Suprapubic skin (tissue), 4 donors: ENCODE measurements at places on chromosomes 5 and 9.

- no peak for DNase-seq
Measured at GRCh38 chr5:7592910-7593309, 197.0 kb downstream of the ADCY2 start.

DNA sequence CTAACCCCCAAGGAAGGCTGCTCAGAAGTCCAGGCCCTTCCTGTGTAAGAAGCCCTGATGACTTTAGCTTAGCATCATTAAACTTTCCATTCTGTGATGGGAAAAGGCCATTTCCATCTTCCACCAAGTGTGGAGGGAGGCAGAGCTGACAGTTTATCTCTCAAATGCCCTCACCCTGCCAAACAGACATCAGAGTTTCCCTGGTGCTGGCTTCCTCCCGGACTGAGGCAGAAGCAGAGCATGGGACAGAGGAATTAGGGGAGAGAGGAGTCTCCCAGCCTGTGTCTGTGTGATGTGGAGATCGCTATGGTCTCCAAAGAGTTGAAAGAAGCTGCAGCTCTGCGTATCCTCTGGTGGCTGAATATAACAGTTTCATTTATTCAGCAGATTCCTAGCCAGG lies 57.4 kb upstream of the CTNNA1 start:
- no peak for DNase-seq

DNA sequence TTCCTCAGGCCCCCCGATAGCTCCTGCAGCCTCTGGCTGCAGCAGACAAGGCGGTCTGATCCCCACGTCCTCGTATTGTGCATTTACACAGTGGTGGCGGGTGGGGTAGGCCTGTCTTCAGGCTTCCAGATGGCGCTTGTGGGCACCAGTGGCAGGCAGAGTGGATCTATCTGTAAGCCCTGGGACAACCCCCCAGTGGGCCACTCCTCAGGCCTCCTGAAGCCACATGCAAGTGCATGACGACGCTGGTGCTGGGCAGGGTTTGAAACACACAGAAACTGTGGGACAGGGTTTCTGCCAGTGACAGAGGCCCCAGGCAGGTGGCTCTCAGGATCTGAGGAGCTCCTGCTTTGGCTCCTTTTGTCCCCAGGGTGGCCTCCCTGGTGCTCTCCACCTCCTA lies 42.0 kb downstream of the SLF1 start:
- DNase-seq = no peak

DNA sequence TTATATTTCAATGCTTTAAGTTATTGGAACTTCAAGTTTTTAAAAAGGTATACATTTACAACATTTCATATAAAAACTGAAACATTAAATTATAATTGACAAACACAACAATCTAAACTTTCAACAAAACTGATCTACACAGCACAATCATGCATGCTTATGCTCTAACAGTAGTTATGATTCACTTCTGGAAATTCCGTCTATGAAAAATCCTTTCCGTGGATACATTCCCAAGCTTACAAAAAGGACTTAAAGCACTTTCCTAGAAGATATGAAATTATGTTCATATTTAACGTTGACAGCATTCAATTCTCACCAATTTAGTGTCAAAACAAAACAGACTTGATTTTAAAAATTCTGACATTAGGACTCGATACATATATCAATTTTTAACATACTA lies 3.7 kb downstream of the HNRNPH1 start:
- no peak for DNase-seq

DNA sequence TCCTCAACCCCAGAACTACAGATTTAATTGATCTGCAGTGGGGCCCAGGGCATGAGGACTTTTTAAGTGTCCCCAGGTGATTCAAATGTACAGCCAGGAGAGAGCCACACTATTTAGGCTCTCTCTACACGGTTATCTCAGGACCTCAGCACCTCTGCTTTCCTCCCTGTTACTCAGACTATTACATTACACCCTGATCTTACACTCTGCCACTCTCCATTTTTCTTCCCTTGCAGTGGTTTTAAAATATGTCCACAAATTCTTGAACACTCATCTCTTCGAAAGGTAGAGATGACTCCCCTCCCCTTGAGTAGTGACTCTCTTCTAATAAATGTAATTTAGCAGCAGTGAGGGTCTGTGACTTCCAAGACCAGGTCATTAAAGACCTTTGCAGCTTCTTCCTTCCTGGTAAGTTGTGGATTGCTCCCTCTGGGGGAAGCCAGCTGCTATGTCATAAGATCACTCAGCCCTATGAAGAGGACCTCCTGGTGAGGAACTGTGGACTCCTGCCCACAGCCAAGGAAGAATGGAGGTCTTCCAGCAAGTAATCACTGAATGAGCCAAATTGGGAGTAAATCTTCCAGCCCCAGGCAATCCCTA lies 87.5 kb upstream of the SSBP2 start:
- no peak for DNase-seq

- DNase-seq = no peak
Measured at GRCh38 chr5:151155775-151156506, 1.6 kb downstream of the ANXA6 start.

DNA sequence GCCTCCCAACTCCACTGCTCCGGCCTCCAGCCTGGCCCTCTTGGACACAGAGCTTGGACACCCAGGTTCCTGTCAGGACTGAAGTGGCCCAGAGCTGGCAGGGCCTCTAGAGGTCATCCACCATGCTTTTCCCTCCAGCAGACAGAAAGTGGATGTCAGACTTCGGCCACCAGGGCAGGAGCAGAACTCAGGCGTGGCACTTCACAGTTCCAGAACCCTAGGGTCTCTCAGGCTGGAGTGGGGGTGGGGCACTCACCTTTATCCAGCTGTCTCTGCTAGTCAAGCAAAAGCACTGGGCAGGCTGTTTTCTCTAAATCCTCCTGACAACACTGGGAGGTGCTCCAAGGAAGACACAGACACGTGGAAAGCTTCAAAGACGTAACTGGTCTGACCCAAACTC lies 35.6 kb upstream of the N4BP3 start:
- no peak for DNase-seq

- no peak for DNase-seq
Measured at GRCh38 chr9:31848505-31849285, 535.7 kb upstream of the ACO1 start.

DNA sequence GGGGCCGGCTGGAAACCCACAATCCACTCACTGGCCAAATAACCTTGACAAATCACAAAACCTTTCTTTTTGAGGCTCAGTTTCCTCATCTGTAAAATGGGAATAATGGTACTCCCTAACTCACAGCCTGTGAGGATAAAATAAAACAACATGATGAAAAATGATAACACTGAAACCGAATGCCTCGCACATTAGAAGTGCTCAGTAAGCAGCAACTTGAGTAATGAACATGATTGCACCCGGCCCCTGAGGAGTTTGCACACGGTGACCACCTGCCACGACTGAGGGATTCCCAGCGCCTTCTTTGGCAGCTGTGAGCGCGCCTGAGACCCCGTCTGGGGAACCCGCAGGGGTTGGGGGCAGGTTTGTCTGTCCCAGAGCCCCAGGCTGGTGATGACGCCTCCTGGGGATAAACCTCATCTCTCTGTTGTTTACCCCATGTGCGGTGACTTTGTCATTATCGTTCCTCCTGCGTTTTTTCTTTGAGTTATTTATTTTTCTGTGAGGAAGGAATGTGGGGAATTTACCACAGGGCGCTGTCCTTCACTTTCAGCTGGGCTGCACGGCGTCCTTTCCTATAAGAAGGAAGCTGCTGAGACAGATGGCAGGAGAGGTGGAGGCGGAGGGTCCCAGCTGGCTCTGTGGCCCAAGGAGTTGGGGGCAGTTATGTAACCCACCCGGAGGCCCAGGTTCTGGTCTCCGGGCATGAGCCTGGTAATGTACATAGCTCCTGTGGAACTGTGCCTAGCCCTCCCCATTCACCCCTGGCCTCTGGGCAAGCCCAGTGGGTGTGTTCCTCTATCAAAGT lies 3.0 kb upstream of the SYNPO start:
- no peak for DNase-seq

- no peak for DNase-seq
Measured at GRCh38 chr5:69374911-69375446, 5.4 kb downstream of the RAD17 start.

- no peak for DNase-seq
Measured at GRCh38 chr5:66633754-66634153, 37.6 kb downstream of the MAST4 start.

DNA sequence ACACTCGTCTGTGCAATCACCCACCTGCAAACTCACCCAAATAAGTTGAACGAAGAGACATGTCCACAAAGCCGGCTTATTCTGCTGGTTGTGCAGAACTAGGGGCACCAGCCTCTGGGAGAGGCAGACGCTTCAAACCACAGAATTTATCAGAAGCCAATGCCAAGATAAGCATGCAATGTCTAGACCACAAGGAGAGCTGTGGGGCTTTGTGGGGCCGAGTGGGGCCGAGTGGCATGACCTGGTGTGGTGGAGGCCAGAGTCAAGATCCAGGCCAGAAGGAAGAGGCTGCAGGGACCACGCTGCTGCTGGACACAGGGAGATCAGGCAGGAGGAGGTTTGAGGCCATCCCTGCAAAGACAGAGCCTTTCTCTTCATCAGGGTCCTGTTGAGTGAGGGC lies 259.0 kb downstream of the IRX2 start:
- DNase-seq = no peak

GRCh38 chr5:113792806-113793205 lies 279.3 kb downstream of the YTHDC2 start:
- DNase-seq = no peak

- peak; percentile 62 for DNase-seq
Measured at GRCh38 chr9:136062657-136063439, 32.2 kb downstream of the NACC2 start.

GRCh38 chr9:94864196-94864595 lies 137.7 kb downstream of the AOPEP start:
- DNase-seq = no peak

DNA sequence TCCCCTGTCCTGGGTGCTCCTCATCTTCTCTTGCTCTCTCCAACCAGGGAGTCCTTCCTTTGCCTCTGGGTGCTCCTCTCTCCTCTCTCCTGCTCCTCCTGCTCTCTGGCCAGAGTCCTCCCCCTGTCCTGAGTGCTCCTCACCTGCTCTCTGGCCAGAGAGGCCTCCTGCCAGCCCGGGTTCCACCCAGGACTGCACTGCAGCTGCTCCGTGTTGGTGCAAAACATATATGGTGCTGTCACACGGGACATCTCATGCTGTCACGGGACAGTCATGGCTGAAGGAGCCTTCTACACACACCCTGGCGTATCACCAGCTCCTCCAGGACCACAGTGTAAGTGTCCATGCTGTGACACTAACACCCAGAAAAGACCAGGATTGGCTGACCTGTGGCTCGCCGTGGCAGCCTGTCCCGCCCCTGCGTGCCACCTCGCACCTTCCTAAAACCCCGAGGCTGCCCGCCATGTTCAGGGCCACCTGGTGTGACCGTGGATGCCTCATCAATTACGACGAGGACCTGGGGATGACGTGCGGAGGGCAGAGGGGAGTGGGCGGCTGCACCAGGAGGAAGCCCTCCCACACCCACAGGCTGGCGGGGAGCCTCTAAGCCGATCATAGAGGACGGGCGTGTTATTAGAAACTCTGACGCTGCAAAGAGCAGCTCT lies 27.9 kb upstream of the SLC6A3 start:
- DNase-seq = no peak

DNA sequence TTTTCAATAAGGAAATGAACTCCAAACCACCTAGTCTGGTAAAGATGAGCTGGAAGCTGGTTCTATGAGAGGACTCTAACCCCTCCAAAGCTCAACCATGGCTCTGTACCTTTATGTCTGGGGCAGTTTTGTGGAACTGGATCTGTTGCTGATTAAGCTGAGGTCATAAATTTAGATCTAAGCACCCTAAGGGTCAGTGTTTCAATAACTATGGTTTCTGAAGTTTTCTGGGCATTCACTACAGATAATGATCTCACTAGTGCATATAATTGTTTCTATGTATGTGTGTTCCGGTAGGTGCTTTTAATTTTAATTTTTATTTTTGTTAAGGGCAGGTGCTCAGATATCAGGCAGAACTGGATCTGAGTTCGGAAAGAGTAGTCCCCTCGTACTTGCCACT lies 258.7 kb upstream of the PANK3 start:
- no peak for DNase-seq

DNA sequence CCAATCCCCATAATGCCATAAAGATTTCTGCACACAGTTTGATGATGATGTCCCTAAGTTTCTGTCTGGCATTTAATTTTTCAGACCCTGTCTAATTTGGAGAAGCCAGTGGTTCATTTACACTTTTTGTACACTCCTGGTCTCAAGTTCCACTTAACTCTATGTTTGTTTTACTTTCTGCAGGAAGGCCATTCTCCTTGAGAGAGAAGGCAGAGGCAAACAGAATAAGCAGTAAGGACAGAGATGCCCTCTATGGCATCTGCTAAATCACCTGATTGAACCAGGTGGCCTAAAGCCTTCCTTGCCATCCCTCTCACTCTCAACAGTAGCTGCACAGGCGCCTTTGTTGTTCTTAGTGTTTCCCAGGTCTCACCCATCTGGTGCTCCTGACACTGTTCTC lies 86.1 kb upstream of the LRRTM2 start:
- no peak for DNase-seq

DNA sequence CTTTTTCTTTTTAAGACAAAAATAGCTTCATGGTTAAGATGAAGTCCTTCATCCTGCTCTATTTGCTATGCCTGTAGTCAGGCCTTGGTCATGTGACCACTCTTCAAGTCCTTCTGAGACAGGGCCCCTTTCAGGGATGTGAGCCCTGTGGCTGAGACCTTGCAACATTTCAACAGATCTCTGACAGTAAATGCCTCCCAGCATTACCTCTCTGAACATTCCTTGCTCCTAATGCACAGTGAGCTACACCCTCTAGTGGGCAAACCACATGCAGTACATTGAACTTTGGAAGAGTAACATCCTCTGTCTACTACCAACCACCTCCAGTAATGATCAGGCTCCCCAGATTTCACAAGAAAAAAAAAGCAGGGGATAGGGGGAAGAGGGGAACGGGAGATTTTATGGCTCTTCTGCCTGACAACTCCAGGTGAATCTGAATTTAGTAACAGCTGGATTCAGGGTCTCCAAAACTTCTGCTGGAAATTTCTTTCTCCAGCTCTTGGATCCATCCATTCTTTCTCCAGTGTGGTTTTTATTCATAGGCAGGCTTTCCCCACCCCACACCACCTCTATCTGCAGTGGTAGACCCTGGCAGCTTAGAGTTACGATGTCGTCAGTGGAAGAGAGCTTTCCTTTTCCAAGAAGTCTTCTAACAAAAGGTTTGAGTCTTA lies 8.9 kb upstream of the FBXO38 start:
- DNase-seq = no peak

- DNase-seq = no peak
Measured at GRCh38 chr5:168778536-168778935, 199.4 kb upstream of the PANK3 start.

GRCh38 chr5:11640158-11640873 lies 263.9 kb downstream of the CTNND2 start:
- no peak for DNase-seq

GRCh38 chr9:121367306-121368137 lies 2.5 kb downstream of the STOM start:
- no peak for DNase-seq
